ENCODE measurements at places on chromosomes 6 and 20.

GRCh38 chr20:63963348-63963741 lies 6.4 kb downstream of the ZNF512B start:
- DNase-seq = no peak

DNA sequence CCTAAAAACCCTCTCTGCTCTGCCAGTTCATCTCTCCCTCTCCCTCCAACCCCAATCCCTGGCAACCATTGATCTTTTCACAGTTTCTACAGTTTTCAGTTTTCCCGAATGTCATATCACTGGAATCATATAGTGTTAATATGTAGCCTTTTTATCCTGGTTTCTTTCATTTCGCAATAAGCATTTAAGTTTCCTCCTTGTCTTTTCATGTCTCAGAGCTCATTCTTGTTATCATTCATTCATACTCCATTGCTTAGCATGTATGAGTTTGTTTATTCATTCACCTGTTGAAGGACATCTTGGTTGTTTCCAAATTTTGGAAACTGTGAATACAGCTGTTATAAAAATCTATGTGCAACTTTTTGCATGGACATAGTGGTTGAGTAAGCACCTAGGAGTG lies 5.5 kb upstream of the PCMTD2 start:
- no peak for DNase-seq

DNA sequence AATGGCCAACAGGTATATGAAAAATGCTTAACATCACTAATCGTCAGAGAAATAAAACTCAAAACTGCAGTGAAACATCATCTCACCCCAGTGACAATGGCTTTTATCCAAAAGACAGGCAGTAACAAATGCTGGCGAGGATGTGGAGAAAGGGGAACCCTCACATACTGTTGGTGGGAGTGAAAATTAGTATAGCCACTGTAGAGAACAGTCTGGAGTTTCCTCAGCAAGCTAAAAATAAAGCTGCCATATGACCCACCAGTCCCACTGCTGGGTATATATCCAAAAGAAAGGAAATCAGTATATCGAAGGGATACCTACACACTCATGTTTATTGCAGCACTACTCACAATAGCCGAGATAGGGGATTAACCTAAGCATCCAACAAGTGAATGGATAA lies 23.4 kb upstream of the INSM1 start:
- no peak for DNase-seq

GRCh38 chr6:103672169-103672568 lies 1187.5 kb downstream of the HACE1 start:
- no peak for DNase-seq

- DNase-seq = no peak
These were observed 17.9 kb upstream of the CST3 start for GRCh38 chr20:23655491-23656211.

DNA sequence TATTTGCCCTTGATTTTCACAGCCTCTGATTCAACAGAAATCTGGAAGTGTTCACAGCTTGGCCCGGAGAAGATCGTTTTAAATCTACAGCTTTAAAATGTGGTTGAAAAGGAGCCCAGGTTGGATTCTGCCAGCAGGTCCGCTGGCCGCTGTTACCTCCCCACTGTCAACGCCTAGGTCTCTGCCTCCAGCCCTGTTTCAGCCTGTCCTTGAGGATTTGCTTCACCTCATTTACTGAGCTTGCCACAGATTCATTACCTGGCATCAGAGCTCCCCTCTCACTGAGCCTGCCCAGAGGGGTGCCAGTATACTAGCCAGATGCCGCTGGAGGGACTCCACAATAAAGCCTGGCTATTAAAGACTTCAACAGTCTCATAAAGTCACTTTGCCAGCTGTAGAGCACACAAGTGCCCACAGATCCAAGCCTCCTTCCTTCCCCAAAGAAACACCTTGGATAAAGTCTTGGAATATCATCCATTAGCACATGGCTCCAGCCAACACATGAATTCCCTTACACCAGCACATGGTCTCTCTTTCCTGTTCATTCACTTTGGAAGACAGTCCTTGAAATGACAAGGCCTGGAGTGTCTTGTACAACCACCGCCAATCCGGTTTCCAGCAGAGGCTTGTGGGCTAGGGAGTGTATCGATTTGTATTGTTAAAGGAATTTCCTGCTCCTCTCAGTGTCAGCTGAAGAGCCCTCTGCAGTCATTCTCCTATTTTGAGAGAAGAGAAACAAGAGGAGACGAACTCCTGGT lies 9.5 kb upstream of the NR2E1 start:
- DNase-seq = no peak

- DNase-seq = no peak
These were observed 135.7 kb downstream of the ALDH8A1 start for GRCh38 chr6:134814076-134814695.

- DNase-seq = no peak
These were observed 31.8 kb downstream of the PLCB4 start for GRCh38 chr20:9100691-9101090.

Data from SHP77 treated with DMSO at 0.1 percent for 48 hours (cell line).